ENCODE measurements at places on chromosomes 16 and 17.

DNA sequence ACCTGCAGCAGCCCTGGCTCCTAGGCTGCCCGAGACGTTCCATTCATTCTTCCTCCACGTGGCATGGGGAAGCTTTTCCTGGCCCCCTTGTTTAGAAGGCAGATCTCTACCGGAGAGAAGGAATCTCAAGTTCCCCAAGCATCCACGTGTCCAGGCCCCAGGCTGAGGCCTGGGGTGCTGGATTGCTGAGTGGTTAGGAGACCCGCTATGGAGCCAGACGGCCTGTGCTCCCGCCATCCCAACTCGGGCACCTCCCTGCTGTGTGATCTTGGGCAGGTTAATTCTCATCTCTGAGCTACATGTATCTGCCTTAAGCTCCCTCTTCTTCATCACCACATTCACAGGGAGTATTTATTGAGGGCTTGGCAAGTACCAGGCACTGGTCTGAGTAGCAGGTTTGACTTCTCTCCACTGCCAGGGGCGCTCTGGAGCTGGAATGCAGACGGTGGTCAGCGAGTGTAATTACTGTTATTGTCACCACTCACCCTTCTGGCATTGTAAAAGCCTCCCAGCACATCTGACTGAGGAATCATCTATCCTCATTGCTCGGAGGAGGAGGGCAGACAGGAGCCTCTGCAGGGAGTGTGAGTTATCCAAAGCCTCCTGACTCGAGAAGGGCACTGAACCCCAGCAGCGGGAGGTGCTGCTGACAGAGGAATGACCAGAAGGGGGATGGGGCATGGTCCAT is 1.1 kb upstream of the ADGRG1 start:
- DNase-seq = no peak

DNA sequence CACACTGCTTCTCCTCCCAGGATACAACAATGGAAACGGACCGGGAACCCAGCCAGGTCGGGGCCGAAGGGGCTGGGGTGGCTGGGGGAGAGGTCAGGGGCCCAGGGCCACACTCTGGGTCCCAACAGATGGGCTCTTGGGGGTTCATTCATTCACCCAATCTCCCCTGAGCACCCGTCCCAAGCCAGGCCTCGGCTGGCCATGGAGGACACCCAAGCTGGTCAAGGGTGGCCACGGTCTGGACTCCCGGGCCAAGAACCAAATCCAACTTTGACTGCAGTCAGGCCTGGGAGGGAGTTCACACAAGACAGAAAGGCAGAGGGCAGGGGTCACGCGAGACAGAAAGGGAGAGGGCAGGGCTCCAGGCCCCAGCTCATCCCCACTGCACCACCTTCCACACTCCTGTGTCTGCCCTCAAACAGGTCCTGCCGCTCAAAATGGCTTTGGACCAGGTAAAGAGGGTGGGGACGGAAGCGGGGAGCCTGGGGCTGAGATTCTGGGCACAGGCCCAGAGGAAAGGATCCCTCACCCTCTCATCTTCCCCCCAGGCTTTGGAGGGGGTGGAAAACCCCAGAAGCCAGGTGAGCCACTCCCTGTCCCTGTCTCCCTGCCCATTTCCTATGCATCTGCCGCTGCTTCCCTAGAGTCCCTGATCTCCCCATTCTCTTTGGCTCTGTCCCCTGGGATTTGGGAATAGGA is 12.3 kb upstream of the PKMYT1 start:
- no peak for DNase-seq

DNA sequence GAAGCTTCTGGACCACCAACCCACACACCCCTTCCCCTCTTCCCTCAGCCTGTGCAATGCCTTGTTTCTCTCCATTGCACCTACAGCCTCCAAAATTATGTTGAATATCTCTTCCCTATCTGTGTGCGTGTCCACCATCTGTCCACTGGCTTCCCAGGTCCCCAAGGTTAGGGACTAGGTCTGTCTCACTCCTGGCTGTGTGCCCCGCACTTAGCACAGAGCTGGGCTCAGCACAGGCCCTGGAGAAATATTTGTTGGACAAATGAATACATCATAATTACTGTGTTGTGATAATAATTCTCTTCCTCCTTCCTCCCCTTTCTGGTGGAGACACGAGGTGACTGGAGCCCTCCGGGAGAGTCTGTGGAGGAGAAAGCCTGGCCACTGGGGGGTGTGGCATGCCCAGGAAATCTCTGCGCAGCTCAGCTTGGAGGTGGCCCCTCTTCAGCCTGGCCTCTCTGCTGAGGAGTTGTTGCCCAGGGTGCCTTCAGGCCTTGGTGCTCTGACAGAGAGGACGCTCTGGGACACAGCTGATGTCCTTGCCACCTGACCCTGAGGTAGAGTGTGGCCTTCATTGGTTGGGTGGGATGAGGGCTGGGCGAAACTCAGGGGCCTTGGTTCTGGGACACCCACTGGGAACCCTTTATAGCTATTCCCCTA is 3.3 kb upstream of the BRD7 start:
- no peak for DNase-seq

DNA sequence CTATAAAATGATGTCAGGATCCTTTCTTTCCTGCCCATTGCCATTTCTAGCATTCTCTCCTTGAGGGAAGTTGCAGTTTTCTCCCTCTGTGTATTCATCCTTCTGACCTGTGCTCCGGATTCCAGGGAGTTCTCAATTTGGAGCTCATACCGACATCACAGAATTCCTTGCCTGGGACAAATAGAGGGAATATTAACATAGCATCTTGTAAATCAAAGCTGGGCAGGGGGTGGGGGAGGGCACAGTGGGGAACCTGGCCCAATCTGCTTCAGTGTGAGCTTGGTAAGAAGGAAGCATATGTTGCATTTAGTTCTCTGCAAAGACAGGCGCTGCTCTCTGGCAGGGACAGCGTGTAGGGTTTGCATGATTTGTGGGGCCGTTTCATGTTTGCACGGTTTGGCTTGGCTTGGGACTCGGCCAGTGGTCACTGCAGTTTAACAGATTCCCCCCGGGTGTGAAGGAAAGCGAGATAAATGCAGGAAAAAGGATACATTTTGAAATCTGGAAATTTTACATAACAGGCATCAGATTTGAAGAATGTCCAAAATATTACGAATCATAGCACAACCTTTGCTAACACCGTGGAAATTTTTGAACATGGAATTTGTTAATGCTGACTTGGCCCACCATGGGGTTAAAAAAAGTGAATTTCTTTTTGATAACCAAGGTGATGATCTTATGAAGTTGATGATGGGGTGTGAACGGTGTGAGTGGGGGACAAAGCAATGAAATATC is 178.0 kb downstream of the WWOX start:
- no peak for DNase-seq

- DNase-seq = no peak
Measured at GRCh38 chr16:47984669-47985068, 171.1 kb downstream of the ABCC12 start.

All from D721Med (cell line).